ENCODE measurements at places on chromosomes 12 and 14.

- no peak for DNase-seq
Observed at GRCh38 chr12:29320295-29321085, 60.5 kb downstream of the ERGIC2 start.

GRCh38 chr14:32413967-32414640, 85.0 kb downstream of the AKAP6 start:
- no peak for DNase-seq

GRCh38 chr12:113351089-113351488, 7.3 kb upstream of the PLBD2 start:
- DNase-seq: no peak

DNA sequence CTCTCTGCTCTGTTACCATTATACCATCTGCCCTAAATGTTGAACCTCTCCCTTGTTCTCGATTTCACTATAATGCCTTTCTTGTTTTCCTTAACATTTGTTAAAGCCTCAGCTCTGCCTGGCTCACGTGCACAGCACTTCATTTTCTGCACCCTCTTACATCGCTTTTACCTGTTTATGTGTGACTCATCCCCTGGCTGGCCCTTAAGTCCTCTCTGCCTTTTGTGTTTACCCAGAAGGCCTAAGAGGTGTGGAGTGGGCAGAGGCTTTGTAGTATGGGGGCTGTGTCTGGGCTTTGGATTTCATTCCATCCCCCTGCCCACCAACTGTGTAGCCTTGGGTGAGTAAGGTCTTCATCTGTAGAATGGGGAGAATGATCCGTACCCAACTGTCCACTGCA, 36.5 kb downstream of the UBE3B start:
- DNase-seq: no peak

GRCh38 chr14:74735125-74735524, 22.2 kb downstream of the FCF1 start:
- no peak for DNase-seq

GRCh38 chr14:47874350-47874749, 198.9 kb upstream of the MDGA2 start:
- DNase-seq: no peak

DNA sequence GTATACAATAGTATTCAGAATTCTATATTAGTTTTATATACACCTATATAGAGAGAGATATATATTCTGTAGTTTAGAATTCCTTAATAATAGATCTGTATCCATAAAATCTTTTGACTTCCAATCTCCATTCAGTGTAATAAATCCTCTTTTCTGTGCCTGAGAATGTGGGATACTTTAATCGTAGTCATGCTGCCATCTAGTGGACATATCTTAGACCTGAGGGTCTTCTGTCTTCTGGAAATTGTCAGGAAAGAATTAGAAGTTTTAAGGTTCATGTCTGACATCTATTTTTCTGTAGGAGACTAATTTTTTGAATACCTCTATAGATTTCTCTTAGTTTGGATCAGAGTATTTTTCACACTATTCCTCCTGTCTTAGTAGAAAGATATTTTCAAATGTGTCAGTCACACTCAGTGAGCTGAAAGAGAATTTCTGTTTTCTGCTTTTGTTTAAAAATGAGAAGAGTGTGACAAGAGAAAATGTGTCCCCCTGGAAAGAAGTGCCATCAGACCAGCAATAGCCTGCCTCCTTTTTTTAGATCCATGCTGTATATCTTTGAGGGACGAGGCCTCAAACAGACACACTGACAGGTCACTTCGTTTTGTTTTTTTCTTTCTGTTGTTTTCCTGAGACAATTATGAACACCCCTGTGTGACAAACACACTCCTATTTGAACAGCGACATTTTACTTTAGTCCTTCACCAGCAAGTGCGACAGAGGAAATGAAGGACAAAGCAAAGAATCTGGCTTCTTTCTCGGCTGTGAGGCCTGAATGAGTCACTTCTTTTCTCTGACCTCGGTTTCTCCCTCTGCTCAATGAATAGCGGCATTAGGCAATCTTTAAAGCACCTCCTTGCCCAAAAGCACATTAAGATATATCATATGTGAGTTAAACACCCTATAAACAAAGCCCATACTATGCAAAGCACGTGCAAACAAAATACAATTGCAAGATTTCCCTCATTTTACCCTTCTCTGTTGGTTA, 96.3 kb downstream of the GALC start:
- peak; percentile 44 for DNase-seq

DNA sequence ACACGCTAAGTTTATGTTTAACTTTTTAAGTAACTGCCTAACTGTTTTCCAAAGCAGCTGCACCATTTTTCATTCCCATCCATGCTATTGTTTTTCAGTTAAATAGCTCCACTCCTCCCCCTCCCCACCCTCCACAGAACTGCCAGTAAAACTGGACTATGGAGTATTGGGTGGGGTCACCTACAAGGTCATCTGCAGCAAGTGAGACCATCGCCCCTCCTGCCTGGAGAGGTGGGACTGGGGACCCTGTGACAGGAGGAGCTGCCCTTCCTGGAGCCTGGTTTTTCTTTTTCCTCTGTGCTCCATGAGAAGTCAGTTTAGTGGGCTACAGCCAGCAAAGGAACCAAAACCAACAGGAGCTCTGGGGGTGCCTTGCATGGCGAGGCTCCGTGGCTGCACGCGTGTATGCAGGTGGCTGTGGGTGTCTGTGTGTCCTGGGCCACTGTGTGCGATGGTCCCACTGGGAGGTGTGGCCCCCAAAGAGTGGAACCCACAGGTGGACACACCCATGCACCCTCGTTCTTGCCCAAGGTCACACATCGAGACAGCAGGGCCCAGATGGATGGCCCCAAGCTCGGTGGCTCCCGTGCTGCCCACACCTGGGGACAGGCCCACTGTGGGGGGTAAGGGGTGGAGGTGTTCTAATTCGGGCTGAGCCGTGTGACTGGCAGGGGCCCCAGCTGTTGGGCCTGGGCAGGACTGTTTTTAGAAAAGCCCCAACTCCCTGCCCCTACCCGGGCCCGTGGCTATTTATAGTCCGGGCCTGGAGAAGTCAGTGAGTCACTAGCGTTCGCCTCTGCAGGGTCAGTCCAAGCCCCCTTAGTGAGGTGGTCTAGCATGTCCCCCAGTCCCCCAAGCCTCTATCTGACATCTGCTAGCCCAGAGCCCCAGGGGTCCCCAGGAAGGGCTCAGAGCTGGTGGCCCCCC, 2.3 kb upstream of the ADSS1 start:
- no peak for DNase-seq

DNA sequence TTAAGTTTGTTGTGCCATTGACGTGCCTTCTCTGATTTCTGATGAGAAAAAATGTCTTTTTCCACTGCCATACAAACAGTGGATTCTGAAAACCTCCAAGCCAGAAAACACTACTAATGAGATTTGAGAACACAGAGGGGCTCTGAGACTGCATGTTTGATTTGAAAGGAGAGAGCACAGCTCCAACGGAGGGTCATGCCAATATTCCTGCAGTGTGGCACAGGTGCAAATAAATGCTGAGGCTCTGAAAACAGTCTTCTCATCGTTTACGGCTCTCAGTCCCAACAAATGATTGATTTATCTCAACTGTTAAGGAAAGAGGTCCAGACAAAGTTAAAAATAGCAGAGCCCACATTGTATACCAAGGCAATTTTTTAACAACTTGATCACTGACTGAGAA, 128.7 kb downstream of the KCNH5 start:
- no peak for DNase-seq

GRCh38 chr12:130743176-130743575, 27.1 kb upstream of the RIMBP2 start:
- DNase-seq: no peak

- no peak for DNase-seq
Observed at GRCh38 chr12:47079981-47080724, 394 bp upstream of the AMIGO2 start.

- DNase-seq: peak; percentile 95
Observed at GRCh38 chr12:32115404-32116104, 8.9 kb downstream of the BICD1 start.

DNA sequence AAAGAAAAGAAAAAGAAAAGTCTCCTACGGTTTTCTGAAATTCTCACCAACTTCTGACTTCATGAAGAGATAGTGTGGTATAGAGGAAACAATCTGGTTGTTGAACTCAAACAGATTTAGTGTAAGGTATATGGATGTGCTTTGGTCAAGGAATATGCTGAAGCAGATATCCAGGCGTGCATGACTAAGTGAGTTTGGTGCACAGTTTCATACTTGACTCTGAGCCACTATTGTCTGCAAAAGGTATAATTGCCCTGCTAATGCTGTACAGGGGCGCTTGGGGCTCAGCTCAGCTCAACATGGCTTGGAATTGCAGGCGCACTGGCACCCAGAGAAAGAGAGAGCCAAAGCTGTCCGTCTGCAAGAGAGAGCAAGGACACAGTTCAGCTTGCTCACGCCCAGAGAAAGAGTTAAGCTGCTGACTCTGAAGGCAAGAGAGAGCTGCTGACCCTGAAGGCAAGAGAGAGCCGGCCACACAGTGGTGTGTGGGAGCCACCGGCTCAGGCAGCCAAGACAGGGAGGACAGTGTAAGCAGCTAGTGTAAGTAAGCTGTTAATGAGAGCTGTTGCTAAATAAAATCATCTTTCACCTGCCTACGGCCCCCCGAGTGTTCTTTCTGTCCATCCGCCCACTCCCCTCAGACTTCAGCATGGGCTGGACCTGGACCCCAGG, 66.4 kb upstream of the SLC38A4 start:
- DNase-seq: no peak

- peak; percentile 35 for DNase-seq
Observed at GRCh38 chr12:117521346-117521745, 159.9 kb upstream of the NOS1 start.

- DNase-seq: no peak
Observed at GRCh38 chr12:66050610-66051009, 79.9 kb downstream of the LLPH start.

DNA sequence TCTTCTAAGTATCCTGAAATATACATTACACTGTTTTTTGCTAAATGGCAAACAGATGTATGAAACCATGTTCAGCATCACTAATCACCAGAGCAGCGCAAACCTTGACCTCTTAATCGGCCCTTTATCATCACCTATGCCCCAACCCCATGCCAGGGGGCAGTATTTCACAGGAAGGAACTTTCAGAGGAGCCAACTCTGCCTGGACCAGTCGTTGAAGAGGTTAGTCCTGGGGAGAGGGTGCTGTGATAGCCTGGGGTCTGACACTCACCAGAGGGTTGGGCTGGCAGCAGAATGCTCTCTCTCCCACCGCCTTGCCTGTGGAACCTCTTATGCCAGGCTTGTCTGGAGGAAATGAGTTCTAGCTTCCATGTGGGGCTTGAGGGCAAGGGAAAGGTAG, 411.7 kb downstream of the TMEM117 start:
- DNase-seq: no peak

GRCh38 chr12:110179291-110179690, 55.1 kb downstream of the IFT81 start:
- no peak for DNase-seq

DNA sequence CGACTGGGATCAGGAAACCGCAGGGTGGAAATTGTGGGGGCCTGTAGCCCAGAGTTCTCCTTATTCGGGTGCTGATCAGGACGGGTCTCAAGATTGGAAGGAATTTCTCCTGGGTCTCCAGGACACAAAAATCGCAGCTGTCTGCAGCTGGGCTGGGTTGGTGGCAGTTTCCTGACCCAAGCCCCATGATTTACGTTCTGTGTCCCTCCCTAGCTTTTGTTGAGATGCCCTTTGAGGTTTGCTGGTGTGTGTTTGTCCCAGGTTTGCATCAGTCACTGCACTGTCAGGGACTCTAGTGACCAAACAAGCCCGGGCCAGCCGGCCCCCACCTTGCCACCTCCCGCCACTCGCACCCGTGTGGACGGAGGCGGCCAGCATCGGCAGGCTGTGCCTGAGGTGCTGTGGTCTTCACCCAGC, 89.5 kb downstream of the FBXL14 start:
- no peak for DNase-seq

GRCh38 chr14:53533384-53533970, 380.4 kb upstream of the DDHD1 start:
- no peak for DNase-seq

DNA sequence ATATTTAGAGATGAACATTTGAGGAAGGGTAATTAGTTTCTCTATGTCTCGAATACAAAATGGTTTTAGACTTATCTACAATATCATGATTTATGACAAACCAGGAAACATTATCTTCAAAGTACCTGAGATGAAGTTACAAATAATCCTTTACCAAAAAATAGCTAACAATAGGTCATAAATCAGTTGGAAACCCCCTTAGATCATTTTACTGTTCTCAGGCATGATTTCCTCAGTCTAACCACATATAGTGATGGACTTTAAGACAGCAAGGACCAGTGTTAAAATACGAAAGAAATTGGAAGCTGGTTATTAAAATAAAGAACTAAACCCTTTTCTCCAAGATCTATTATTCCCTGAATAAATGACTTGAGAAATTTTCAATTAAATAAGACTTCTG, 235.4 kb downstream of the RASSF9 start:
- DNase-seq: no peak

GRCh38 chr14:93375673-93376156, 28.7 kb downstream of the COX8C start:
- no peak for DNase-seq

DNA sequence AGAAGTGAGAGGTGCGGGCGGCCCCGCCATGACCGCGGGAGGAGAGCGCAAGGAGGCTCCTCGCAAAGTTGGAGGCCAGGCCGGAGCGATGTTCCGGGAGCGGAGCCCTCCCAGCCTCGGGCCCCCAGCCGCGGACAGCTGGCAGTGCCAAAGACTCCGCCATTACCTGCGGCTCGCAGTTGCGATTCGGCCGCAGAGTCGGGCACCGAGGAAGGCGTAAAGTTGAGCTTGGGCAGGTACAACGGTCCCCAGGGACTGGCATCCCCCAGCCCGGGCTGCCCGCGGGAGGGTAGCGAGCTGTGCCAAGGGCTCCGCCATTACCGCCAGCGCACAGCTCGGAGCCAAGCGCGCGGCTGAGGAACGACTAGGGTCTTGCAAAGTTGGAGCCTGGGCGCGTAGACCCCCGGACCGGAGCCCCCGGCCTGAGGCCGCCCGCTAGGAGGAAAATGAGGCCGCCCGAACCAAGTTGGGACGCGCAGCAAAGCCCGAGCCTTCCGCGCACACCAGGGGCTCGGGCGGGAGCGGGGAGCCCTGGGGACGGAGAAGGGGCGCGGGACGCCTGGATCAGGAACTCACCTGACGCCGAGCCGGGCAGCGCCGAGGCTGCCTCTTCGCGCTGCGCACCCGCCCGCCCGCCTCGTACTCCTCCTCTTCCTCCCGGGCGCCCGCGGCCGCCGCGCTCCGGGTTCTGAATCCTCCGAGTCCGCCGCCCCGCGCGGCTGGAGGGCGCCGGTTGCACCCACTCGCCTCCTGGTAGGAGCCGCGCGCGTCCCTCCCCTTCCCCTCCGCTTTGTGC, 677 bp downstream of the NOS1 start:
- DNase-seq: no peak

- no peak for DNase-seq
Observed at GRCh38 chr12:76504606-76505005, 55.0 kb downstream of the OSBPL8 start.

DNA sequence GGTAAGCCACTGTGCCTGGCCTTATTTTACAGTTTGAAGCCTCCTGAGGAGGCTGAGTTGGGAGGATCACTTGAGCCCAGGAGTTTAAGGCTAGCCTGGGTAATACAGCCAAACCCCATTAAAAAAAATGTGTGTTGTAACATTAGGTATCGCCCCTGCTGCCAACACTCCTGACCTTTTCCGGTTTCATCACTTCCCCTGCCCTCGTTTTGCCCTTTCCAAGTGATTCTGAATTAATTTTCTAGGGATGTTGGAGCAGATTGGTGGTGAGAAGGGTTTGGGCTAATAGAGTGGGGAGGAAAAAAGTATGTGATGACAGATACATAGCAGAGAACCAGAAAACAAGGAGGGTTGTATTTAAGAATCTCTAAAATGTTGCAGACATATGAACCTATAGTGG, 25.6 kb upstream of the C12orf71 start:
- no peak for DNase-seq

Data from AML-193 (cell line).